ENCODE measurements at places on chromosomes 2 and 18.

DNA sequence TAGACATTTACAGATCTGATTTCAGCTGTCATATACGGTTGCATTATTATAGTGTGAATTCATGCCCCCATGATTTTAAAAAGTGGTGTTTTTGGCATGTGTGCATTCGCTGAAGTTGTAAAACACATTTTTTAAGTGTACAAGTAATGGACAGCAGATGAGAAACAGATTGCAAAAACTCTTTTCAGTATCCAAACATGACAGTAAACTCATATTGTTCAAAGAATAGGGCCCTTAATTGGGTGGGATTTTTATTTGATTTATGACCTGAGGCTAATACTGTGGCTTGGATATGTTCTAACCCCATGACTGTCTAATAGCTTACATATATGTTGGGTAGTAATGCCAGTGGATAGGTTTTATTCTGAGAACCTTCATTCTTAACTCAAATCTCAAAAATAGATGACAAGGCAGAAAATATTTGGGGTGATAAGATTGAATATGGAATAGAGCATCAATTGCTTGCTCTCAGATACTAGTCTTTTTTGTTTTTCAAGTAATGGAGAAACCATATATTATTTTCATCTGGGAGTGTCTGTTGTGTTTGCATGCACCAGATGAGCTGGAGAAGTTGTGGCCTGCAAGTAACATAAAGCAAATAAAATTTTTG is 118.6 kb downstream of the PARD3B start:
- DNase-seq: no peak

DNA sequence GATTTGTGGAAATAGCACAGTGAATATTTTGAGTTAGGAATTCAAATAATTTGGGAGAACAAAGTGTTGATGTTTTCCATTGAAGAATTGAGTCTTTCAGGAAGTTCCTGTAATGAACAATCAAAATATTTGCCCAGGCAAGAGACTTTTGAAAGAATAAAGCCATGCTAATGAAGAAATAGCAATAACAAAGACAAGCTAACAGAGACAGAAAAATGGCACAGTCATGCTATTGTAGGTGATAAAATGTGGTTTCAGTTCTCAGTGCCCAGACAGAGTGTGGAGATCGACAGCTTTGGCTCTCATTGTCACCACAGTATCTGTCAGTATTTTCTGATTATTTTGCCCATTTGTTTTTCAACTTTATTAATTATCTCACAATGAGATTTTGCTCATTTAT is 490.8 kb upstream of the PIK3C3 start:
- DNase-seq: no peak

- no peak for DNase-seq
These were observed 6.7 kb upstream of the ESPNL start for GRCh38 chr2:238093181-238094140.

- DNase-seq: no peak
These were observed 231.7 kb downstream of the ZNF516 start for GRCh38 chr18:76263046-76264005.
